NCI-H2227 treated with DMSO at 0.1 percent for 48 hours (cell line): ENCODE measurements at places on chromosomes 7 and 10.

DNA sequence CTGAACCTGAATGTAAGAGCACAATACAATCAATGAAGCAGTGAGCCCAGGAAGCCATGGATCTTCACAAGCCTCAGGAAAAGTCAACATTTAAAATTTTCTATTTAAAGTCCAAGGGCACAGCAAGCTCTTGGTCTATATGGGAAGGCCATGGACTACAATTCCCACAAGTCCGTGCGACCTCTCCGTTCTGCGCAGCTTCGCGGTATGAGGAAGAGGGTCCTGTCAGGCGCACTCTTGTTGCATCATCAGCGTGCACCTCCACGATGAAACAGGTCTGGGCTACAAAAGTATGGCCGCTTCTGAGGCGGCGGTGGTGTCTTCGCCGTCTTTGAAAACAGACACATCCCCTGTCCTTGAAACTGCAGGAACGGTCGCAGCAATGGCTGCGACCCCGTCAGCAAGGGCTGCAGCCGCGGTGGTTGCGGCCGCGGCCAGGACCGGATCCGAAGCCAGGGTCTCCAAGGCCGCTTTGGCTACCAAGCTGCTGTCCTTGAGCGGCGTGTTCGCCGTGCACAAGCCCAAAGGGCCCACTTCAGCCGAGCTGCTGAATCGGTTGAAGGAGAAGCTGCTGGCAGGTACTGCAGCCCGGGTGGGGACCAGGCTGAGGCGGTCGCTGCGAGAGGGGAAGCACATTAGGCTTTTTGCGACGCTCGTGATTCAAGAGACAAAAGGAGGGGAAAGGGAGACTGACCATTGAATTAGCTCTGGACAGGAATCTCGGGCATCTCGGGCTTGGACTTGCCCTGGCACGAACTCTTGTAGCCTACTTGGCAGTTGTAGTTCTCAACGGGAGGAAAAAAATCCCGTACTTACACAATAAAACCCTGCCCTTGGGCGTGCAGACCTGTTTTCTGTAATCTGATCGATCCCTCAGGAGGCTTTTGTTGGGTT lies at the start of gene TRUB1:
Gene TRUB1, plus strand, starts transcription at position 234 of the 894 bp plus-strand sequence. Its CDS starts 59 bp downstream, at position 293.
- DNase-seq, result peak; percentile 79

DNA sequence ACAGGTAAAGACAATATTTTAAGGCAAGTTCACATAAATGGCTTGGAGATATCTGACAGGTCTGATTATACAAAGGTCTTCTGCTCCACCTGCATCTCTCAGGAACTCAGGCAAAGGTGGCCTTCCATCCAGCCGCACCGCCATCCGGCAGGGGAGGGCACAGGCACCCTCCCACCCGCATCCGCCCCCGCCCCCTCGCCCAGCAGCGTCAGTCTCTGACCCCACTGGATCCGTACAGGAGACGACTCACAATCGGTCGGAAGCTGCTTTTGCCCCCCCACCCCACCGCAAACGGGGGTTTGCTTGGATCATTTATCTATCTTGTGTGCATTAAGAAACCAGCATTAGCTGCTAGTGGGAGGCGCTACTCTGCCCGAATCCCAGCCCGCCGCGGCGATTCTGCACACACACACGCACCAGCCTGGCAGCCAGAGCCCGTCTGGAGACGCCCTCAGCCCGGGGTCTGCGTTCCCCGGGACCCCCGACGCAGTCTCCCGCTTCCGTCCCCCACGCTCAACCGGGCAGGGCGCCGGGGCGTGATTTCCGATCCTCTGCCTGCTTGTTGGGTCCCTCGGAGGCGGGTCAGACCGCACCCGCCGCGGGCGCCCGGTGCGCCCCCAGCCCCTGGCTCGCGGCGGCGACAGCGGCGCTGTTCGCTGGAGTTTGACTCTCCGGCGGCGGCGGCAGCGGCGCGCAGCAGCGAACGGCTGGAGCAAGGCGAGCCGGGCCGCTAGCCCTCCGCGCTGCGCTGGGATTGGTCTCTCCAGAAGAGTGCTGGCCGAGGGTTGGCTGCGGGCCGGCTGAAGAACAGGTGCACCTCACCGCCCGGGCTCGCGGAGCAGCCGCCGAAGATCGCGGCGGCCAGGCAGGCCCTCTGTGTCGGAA lies 820 bp upstream of the NRG3 start:
- peak; percentile 3 for DNase-seq

GRCh38 chr7:19117870-19118608 lies 603 bp upstream of the TWIST1 start:
- no peak for DNase-seq

DNA sequence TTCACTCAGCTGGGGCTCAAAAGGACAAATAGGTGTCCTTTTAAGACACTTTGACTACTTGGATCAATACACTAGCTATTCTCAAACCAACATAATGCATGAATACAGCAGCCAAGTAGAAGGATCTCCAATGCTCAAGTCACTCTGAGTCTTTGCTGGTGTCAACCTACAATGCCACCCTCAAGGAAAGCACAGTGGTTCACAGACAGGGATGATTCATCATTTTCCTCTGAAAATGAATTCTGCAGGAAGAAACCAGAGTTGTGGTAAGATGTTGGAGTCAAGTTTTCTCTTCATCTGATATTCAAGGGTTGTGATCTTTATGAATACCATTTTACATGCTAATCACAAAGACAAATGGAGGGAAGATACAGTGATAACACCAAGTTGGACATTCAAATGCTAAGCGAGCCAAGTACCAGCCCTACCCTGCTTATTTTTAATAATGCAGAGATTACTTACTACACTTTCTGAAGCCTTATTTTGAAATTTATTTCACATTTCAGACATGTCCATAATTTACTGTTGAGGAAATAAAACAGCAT lies 143.1 kb upstream of the FGFR2 start:
- DNase-seq, result no peak

- no peak for DNase-seq
These were observed 31.5 kb downstream of the EGFR start for GRCh38 chr7:55050281-55050680.

GRCh38 chr7:149093228-149093627 lies 2.7 kb upstream of the ZNF786 start:
- no peak for DNase-seq

- no peak for DNase-seq
These were observed 166.3 kb upstream of the TMEM196 start for GRCh38 chr7:19939746-19940145.

GRCh38 chr10:6659451-6659850 lies 79.4 kb upstream of the PRKCQ start:
- DNase-seq, result no peak

GRCh38 chr10:71715860-71716259 lies 3.7 kb downstream of the C10orf105 start:
- no peak for DNase-seq

DNA sequence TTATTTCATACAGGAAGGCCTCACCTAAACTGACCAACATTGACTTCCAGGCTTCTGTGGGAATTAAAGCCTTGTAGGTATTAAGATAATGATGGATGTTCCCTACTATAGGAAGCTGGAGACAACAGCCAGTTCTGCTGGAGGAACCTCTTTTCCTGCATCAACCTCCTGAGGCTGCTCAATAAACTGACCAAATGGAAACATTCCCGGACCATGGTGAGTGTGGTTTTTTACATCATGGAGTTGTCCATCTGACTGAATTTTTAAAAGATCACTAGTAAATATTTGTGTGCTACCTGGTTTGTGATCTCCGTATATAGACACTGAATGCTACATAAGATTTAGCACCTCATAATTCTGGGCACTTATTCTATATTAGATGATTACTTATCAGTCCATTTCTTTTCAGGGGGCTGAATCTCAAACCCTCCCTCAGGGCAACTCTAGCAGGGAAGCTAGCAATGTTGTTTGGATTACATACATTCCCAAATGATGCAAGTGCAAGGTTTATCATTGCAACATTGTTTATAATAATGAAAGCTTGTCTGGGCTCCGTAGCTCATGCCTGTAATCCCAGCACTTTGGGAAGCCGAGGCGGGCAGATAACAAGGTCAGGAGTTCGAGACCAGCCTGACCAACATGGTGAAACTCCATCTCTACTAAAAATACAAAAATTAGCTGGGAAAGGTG lies 21.5 kb upstream of the SMKR1 start:
- DNase-seq, result no peak

DNA sequence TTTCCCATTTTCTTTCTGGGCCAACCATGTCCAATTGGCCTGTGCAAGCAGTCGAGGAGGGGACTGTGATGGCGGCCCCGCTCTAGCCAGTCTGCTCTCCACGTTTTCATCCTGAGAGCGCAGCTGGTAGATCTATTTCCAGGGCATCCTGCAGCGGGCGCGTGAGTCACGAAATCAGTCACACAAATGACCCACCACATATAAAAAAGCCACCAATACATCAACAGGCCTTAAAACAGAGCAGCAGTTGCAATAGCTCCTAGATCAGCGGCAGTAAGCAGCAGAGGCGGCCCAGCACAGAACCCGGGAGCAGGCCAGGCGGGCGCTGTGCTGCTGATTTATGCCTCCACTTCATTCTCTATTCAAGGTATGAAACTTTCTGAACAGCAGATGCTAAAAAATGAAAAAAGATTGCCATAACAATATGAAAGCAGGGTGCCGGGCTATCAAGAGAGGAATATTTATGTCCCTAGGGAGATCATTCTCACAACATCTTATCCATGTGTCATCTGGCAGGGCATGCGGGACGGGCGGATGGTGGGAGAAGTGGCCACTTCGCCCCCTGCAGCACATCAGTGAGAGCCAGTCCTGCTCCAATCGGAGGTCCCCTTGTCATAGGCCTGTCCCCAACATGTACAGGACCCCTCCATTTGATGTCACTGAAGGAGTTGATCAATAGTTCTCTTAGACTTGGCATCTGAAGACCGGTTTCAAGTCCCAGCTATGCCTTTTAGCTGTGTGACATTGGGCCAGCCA lies 98.0 kb upstream of the GPR26 start:
- DNase-seq, result no peak

GRCh38 chr10:94680544-94680943 lies 3.0 kb upstream of the CYP2C18 start:
- DNase-seq, result no peak
